Activated effector memory CD4-positive, alpha-beta T cell treated with anti-CD3 and anti-CD28 coated beads, Interleukin-2, amount 50 U/mL, for 16 hours (primary cell): ENCODE measurements at places on chromosomes 6 and 20.

DNA sequence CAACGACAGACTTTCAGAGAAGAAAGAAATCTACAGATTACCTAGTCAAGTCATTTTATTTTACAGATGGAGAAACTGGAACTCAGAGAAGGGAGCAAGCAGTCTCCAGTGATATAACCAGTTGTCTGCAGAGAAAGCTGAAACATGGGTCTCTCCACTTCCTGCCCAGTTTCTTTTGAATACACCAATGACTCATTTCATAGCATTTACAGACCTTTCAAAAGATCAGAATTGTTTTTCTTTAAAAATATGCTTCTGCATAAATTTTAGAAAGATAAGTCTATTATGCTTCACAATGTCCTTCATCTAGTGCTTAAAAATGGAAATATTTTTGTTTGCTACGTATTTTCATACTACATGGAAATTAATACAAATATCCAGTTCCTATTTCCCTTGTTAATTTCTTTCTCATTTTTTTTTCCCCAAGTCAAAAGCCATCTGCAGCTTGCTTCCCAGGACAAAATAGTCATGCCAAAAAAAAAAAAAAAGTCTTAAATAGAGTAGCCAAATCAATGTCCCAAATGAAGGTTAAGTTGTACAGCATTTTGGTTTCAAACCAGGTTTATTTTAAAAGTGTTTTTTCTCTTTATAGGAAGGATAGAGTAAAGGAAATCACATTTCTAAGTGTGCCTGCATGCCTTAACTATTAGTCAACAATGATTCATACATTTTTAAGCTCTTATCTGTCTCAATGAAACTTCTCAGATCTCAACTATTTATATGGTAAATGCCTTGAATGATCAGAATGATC lies 36.9 kb downstream of the ARHGAP18 start:
- DNase-seq, result no peak

DNA sequence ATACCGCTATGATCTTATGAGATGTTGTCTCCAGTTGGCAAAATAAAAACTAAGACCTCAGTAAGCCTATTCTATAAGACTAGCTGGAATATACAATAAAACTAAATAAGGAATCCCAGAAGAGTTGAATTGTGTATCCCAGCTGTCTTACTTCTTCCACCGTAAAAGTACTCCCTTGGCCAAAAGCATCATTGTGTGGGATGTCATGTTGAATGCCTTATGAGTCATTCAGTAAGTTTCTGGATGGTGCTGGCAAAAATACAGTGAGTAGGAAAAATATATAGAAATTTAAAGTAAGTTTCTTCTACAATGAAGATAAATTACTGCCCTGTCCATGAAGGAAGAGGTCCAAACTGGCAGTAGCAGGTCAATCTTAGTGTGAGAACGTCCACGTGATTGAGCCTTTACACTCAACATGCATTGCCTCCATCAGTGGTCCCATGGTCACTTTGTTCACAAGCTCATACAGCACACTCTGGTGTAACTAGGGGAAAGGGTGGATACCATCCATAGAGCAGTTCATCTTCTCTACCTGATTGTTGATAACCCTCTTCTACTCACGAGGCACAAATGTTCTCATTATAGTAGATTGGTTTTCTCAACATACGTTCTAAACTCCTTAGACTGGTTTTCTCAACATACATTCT lies 13.7 kb upstream of the ZNF318 start:
- no peak for DNase-seq

DNA sequence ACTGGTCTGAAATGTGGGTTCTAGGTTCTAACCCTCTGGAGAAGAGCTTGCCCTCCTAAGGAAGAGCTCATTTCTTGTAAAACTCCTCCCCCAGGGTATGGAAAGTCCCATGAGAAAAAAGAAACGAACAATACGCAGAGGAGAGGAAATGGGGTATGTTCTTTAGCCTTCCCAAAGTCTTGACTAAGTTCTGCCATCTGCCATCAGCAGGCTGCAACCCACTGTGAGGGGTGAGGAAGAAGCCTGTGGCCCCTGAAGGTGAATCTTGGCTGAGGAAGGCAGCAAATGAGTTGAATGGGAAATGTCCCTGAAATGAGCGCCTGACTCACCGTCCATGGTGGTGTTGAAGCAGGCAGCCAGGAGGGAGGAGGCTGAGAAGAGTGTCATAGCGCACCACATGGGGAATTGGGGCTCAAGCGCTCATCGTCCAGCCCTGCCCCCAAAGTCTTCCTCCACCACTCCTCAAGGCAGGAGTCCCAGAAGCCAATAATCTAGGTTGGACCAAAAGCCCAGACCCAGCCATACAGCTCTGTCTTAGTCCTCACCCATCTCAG lies 10.4 kb upstream of the MATN4 start:
- DNase-seq, result no peak

- no peak for DNase-seq
Measured at GRCh38 chr6:130557481-130558112, 191.8 kb downstream of the TMEM200A start.

DNA sequence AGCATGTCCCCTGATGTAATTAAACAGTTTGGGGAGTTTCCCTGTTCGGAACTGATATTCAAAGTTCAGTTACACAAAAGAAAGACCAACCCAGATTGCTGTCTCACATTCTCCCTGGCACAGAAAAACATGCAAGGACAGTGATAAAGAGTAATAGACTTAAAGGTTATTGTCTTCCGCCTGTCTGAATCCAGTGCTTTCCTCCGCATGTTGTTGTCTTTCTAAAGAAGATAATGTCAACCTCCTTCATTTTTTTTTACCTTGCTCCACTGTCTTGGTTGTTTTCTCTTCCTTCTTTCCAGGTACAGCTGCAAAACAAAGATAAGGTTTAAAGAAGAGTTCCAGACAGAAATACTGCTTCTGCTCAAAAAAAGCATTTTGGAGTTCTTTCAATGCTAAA lies 284.5 kb downstream of the TRDN start:
- no peak for DNase-seq
